ENCODE measurements at places on chromosomes 16 and 17.

DNA sequence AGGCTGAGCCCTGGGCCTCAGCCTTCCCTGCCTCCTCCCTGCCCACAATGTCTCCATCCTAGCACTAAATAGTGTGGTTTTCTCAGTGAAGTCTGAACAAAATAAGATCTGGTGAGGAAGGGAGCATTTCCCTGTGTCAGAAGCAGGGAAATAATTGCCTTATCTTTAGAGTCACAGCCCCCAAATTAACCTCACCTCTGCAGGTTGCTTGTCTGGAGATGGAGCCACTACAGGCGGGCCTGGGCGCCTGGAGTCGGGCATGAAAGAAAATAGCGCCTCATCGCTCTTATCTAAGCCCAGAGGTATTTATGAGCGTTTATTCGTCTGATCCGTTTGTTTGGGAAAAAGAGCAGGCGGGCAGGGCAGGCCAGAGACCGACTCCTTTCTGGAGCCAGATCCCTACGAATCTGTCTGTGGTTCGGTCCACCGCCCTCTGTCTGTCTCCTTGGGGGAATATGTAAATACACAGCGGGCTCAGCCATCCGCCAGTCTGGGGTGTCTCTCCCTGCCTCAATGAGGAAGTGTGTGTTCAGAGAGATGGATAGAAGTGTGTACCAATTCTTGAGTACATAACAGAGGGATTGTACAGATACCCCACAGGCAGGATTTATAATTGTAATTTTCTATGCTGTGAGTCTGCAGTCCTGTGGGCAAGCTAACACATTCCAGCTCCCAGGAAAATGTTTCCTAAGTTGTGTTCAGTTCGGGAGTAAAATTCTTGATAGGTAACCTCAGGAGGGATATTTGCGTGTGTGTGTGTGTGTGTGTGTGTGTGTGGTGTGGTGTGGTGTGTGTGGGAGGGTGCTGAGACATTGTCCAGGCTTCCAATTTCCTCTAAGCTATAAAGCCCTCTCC lies 4.3 kb downstream of the HOXB6 start:
- DNase-seq, result no peak

DNA sequence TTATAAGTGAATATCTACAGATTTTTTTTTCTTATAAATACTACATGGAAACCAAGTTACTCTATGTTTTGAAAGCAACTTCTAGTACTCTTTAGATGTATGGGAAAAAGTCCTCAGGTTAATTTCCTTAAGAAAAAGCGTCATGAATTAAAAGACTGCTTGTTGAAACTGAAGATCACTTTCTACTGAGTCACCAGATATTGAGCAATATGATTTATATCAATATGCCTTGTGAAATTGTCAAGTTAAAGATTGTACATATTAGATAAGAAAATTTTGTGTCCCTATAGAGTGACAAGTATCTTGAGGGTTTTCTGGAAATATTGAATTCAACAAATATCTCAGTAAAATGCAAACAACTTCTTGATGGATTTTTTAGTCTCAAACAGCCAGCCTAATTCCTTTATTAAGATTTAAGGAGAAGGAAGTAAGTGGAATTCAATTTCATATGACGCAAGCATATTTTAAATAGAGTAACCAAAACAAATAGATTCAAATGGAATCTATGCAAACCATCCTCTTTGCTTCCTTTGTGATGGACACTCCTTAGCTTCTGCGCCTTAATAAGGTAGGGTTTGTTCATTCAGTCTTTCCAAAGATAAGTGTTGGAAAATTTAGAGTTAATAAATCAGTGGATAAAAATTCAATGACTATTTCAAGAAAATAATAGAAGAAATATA lies 16.6 kb downstream of the KRT12 start:
- DNase-seq, result no peak

- DNase-seq, result no peak
Measured at GRCh38 chr17:6147042-6147441, 76.9 kb downstream of the WSCD1 start.

GRCh38 chr17:860805-861204 lies 78.7 kb downstream of the MRM3 start:
- DNase-seq, result no peak

- DNase-seq, result no peak
Measured at GRCh38 chr16:88430524-88431446, 22.3 kb upstream of the ZFPM1 start.

- DNase-seq, result no peak
Measured at GRCh38 chr17:63764716-63765115, 8.7 kb downstream of the CCDC47 start.

GRCh38 chr16:14164916-14165662 lies 94.0 kb downstream of the MRTFB start:
- no peak for DNase-seq

DNA sequence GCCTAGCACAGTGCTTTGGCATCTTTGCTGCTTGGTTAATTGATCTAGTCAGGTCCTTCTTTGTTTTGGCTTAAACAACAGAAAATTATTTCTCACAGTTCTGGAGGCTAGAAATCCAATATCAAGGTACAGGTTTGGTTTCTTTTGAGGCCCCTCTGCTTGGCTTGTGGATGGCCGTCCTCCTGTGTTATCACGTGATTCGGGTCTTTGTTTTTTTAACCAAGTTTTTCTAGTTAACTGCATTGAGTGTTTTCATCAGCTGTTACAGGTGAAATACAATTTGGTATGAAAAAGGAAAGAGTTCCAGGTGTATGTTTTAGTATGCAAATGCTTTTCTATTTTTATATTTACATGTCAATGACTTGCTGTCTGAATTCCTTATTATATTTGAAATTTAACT lies 2.8 kb downstream of the NLK start:
- DNase-seq, result no peak

DNA sequence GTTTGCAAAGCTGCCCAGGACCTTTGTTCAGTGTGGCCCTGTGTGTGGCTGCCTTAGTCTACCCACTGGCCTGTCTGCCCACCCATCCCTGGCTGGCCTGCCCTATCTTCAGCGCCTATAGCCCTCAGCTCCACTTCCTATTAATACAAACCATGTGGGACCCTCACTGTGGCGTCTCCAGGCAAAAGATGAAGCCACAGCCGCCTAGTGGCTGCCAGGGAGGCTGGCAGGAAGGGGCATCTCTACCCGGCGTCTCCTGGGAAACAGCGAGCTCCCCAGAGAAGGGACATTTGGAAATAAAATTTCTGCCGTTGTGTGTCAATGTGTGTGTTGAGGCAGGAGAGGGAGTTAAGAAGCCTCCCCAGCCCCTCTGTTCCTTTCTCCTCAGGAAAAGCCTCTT lies 31.5 kb downstream of the NEUROD2 start:
- no peak for DNase-seq

DNA sequence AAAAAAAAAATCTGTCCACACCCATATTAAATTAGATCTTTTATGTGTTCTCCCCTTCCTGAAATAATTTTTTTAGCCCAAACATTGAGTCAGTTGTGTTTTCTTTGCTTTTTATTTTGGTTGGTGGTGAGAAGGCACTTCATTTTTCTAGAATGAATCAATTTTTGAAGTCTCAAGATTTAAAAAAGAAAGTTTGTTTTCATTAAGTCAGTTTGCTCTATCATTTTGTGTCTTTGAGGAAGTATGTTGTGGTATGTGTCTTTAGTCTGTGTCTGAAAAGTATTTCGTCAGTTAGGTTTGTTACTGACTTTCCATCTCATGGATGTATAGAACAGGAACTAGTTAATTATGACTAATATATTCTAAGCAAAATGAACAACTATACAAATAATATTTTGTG lies 3.8 kb downstream of the IGF2BP1 start:
- no peak for DNase-seq

GRCh38 chr16:48433850-48434530 lies 48.8 kb upstream of the SIAH1 start:
- no peak for DNase-seq

DNA sequence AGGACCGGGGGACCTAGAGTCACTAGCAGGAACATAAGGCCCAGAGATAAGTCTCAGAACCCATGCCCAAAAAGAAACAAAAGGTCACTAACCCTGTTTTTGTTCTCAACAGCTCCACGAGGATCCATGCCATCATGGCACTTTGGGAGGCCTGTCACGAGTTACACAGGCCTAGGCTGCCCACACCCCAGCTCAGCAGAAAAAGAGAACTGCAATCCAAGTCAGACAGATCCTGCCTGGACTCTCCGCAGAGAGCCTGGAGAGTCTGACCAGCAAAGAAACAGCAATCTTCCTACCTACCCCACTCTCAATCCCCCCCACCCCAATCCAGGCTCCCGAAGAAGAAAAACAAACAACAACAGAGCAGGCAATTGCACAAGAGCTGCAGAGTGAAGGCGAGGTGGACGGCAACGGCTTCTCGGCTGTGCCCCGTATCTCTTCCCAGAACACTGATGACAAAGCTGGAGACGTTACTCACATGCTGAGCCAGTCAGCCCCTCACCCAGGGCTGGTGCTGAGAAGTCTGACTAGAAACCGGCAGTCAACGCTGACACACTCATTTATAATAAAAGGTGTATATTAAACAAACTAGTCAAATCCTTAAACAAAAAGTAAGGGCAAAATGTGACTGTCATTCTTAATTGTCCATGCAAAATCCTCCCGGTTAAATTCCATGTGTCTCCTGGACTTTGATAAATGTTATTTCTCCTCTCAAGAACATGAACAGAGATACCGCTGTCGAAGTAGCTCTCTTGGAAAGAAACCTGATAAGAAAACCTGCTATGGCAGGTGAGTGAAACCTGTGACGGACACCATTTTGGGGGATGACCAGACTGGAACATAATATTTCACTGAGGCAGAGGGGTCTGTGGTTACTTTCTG lies 89.3 kb downstream of the SMG6 start:
- peak; percentile 84 for DNase-seq

- DNase-seq, result no peak
Measured at GRCh38 chr16:66519482-66520373, 30.2 kb downstream of the TK2 start.
